HFFc6 (cell line): ENCODE measurements at places on chromosomes 11 and 22. TPM values are rescaled to one million over a fixed set of nuclear protein-coding genes. Genes with fewer than 3 reads are reported as not detected.

Gene LIMK2
- total RNA-seq: 25.5 and 28.9 TPM in 2 replicates

Gene THRSP
- total RNA-seq: not detected in 3 replicates

- no peak for DNase-seq
These were observed 61.4 kb downstream of the ABTB2 start for GRCh38 chr11:34296412-34296811.

Gene PNPLA3
- 3.2 to 7.1 TPM (median 6.5 TPM) in 3 replicates for total RNA-seq

DNA sequence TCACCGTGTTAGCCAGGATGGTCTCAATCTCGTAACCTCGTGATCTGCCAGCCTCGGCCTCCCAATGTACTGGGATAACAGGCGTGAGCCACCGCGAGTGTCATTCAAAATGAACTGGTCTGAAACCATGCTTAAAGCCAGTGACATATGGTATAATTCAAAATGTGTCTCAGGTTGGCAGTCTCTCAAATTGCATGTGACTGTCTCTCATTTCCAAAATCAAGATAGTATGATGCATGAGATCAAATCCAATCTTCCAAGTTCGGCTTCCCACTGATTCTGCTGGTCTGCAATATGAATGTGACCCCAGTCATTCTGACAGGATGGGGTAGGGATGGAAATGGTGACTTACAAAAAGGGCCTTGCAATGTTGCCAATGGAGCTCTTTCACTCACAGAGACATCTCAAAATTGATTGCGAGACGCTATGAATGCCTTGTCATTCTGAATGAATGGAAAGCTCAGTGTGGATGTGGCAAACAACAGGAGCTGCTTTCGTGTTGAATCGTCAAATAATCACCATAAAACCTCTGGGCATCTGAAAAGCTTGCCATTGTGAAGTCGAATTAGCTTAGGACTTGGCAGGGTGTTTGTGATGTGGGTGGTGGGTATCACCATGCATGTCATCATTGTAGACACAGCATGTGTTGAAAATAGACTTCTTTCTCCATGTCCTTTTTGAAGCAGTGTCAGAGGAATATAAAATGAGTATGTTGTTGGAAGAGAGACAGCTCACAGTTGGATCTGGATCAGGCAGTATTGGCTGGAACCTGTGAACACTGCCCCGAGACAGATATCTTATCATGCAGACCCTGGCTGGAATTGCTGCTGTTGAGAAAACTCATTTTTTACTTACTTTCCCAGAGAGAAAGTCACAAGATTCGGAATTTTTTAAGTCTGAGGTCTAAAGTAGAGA is 12.2 kb downstream of the SLN start:
- DNase-seq: no peak

DNA sequence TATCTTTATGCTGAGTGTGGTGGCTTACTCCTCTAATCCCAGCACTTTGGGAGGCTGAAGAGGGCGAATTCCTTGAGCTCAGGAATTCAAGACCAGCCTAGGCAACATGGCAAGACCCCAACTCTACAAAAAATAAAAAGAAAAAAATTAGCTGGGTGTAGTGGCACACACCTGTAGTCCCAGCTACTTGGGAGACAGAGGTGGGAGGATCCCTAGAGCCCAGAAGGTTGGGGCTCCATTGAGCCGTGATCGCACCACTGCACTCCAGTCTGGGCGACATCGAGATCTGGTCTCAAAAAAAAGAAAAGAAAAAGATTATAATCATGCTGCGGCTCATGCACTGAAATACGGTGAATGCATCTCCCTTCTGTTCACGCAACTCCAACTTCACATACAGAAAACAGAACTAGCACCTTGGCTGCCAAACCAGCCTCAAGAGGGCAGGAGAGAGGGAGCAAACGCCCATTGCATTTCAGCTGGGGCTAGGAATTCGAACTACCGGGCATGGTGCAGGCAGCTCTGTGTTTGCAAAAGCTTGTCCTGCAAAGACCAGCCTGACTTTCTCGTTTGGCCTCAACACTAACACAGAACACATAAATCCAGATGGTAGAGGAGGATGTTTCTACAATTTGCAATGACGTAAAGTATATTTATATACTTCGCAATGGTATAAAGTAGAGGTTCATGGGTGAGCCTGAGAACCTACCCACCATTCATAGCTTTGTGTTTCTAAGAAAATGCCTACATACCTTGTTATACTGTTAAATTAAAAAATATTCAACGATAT is 6.3 kb upstream of the SYNGR1 start:
- peak; percentile 54 for DNase-seq

Gene OLFML1
- total RNA-seq: 0.43 TPM in 1 of 3 replicates, not detected in the others
